ENCODE measurements at places on chromosomes 11 and 22.

DNA sequence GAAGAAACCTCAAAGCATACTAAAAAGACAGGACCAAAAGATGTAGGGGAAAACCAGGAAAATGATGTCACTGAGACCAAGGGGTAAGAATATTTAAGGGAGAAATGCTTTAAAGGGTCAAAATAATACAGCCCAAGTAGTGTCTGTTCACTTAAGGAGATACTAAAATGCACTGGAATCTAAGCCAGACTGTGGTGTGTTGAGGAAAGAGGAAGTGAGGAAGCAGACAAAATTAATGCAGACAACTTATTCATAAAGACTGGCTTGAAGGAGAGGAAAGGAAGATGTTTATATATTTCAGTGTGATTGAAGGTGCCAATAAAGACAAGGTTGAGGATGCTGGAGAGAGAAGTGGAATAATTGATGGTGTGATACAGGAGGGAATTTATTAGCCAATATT, 15.7 kb downstream of the ZNF215 start:
- DNase-seq = no peak

DNA sequence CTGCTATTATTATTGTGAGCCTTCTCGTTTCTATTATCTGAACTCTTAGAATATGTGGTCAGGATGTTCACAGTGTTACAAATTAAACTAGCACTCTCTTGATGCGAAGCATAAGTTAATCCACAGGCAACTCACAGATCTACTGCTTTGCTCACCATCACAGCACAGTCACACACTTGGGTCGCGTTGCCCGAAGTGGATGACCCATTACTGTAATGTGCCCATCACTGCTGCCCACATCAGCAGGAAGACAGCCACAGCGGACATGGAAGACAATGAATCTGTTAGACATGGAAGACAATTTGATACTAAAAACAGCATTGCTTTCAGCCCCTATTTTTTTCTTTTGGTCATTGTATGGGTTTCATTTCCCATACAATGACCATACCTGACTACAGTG, 216.4 kb upstream of the B3GAT1 start:
- no peak for DNase-seq

- no peak for DNase-seq
Observed at GRCh38 chr22:43846966-43847365, 15.3 kb downstream of the SULT4A1 start.

DNA sequence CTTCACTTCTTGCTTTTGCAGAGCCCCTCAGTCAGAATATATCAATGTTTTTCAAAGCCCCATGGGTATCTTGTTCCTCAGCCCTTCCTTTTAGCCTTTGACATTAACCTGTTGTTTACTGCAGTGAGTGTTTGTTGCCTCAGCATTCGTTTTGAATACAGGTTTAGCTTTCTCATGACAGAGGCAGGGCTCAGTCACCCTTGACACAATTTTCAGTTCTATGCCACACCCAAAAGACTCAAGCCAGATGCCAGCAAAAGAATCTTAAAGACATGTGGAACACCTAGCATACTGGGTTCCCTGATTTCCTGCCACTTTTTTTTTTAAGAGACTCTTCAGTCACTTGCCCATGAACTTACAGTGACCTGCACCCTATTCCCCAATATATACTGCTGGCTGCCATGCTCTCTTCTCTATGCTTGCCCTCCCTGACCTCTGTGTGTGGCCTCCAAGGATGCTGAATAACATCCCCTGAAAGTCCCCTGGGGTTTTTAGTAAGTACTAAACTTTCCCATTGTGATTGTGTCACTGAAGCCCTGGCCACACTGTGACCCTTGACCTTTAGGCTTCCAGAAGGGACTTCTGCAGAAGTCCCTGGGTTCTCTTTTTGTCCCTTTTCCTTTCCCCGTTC, 1225.5 kb downstream of the TBC1D22A start:
- DNase-seq = no peak
